Stimulated activated naive CD4-positive, alpha-beta T cell (primary cell): ENCODE measurements at places on chromosomes 3 and 15.

- DNase-seq: no peak
These were observed 24.8 kb upstream of the RBP1 start for GRCh38 chr3:139564294-139564861.

- no peak for DNase-seq
These were observed 49.1 kb downstream of the CMTM7 start for GRCh38 chr3:32440611-32441350.

GRCh38 chr3:131361464-131362421 is 19.8 kb upstream of the NUDT16 start:
- DNase-seq: no peak

DNA sequence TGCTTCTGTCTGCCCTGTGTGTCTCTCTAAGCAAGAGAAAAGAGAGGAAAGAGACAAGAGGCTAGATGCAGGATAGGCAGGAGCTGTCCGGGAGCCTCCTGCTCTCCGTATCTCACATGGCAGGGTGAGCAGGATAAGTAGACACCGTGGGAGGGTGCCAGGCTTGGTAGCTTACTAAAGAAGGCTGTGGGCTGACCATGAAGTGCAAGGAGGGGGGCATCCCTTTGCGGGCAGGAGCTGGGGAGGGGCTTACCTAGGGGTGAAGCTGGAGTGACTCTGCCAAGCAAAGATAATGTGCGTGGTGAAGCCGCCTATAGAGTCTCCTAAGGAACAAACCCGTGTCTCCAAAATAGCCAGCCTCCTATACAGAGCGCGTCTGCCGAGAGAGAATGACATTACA is 33.7 kb upstream of the TMC3 start:
- no peak for DNase-seq

DNA sequence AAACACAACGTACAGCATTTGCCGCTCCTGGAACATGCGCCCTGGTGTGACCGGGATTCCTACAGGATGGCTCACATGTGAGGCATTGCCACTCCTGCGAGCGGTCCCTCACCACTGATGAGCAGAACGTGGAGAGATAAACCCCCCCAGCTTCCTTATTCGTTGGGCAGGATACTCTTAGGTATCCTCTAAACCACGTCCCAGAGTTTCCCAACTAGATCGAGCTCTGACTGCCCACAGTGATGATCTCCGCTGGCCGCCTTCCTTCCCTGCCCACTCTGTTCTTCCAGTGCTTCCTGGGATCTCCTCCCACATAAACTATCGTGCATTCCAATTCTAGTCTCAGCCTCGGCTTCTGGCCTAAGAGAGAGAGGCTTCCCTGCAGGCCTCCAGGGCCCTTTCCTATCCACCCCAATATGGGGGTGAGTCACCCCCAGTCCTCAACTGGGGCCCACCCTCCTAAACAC is 91.8 kb downstream of the TOP2B start:
- no peak for DNase-seq

DNA sequence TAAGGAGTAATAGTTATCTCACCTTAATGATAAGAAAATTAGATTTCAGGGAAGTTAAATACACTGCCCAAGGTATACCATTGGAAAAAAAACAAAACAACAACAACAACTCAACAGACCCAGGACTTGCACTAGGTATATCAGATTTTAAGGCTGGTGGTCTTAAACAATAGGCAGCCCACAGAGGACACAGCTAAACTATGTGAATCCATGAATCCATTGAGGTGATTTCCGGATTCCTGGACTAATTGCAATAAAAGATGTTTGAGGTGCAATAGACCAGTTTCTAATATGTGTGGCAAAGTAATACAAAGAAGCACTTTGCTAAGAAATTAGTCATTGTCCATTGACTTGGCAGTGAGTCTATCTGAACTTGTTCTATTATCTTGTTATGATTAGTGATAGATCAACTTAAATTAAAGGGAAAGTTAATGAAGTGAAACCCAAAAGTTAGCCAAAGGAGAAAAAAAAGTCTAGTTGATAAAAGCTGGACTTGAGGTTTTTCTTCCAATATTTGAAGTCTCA is 60.9 kb upstream of the MAGI1 start:
- DNase-seq: no peak

DNA sequence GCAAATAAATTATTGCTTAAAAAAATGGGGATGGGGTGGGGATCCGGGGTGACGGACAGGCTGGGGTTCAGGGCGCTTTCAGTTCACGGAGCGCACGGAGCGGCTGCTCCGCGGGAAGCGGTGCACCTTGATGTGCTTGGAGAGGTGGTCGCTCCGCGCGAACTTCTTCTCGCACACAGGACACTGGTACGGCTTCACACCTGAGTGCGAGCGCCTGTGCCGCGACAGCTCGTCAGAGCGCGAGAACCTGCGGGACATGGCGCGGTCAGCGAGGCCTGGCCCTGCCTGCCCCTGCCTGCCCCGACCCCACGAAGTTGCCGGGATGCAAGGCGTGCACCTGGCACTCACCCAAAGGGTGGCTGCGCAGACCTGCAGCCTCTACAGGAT is 13.6 kb downstream of the KLF15 start:
- DNase-seq: no peak

GRCh38 chr3:139586420-139587017 is 47.0 kb upstream of the RBP1 start:
- no peak for DNase-seq

DNA sequence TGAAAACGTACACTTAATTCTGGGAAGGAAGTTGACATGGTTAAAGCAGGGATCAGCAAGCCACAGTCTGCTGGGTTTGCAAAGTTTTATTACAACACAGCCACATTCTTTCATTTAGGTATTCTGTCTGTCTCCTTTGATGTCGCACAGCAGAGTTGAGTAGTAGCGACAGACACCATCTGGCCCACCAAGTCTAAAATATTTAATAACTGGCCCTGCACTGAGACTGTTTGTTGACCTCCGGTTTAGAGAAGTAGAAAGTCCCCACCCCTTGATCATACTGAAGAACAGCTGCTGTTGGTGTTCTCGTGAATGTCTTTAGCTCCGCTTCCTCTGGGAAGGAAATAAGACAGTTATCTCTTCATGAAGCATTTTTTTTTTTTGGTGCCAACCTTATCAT is 66.2 kb downstream of the MCTP2 start:
- DNase-seq: no peak

DNA sequence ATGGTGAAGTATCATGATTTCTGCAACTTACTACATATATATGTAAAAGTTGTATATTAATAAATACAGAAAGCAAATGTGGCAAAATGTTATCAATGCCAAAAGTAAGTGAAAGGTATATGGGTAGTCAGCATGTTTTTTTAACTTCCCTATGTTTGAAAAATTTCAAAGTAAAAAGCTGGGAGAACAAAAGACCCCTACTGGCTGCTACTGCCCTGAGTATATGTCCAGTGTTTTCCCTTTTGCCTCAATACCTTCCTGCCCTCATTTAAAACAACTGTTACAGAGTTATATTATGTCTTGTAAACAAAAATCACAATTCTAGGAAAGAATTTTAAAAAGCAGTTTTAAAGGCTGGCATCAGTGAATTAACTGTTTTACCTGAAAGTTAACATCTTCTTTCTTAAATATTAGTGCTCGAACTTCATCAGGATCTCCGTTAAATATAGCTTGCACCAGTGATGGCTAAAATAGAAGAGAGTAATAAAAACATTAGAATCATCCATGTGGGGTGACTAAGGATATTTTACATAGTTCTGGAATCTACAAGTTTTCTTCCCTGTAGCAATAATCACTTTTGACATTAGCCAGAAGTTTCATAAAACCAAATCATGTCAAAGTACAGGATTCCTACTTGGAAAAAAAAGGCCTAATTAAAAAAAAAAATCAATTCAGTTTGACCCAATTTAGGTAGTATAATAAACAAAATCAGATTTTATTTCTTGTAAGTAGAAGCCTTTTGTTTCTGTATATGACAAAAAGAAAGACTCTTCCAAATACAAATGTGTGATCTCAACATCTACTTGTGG is 2.7 kb downstream of the ANKRD28 start:
- no peak for DNase-seq

- DNase-seq: no peak
These were observed 169.3 kb downstream of the GBE1 start for GRCh38 chr3:81592101-81592500.

- no peak for DNase-seq
These were observed 42.2 kb downstream of the RIOX2 start for GRCh38 chr3:97930018-97930417.

GRCh38 chr3:165462636-165463334 is 266.6 kb upstream of the SLITRK3 start:
- no peak for DNase-seq

DNA sequence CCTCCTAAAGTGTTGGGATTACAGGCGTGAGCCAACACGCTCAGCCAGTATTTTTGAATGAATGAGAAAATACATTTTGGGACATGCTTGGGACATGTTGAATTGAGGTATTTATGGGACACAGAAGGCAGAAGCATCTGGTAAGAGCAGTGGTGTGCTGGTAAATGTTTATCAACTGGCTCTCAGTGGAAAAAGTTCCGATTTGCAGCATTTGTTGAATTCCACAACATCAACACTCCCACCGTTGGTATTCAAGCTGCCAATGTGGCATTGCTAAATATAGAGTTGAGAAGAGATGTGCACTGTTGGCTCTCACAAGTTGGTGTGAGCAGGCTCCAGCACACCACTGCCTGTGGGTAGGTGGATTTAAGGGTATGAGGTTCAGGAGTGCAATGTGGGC is 35.8 kb upstream of the LRRFIP2 start:
- DNase-seq: no peak

DNA sequence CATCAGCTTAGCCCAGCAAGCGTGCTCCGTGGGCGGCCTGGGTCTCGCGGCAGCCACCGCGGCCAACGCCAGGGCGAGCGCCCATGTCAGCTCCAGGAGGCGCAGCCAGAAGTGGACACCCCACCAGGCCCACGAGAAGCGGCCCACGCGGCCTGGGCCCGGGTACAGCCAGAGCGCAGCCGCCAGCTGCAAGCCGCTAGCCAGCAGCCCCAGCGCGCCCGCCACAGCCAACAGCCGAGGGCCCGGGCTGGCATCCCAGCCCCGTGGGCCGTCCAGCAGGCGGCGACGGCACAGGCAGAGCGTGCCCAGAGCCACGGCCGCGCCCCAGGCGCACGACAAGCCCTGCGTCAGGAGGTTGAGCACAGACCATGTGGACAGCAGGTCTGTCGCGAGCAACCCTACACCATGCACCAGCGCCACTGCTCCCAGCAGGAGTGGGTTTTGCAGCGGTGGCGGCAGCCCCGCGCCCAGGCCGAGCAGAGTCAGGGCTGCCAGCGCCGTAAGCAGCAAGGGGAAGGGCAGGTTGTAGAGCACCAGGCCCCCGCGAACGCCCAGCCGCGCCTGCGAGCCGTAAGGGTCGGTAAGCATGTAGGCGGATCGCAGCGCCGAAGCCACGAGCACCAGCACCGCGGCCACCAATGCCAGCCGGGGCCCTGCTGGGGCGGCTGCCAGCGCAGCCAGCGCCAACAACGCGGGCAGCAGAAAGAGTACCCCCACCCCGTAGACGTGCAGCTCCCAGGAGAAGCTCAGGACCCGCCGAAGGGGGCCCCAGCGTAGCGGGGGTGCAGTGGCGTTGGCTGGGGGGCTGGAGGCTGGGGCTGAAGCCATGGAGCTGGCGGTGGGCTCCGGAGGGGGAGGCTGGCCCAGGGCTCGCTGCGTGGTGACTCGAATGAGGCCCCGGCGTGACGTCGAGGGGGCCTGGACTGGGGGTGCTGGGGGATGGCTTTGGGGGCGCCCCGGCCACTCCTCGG is 4.9 kb downstream of the PRRT3 start:
- no peak for DNase-seq

- DNase-seq: no peak
These were observed 278.0 kb upstream of the TRIM42 start for GRCh38 chr3:140399871-140400270.

DNA sequence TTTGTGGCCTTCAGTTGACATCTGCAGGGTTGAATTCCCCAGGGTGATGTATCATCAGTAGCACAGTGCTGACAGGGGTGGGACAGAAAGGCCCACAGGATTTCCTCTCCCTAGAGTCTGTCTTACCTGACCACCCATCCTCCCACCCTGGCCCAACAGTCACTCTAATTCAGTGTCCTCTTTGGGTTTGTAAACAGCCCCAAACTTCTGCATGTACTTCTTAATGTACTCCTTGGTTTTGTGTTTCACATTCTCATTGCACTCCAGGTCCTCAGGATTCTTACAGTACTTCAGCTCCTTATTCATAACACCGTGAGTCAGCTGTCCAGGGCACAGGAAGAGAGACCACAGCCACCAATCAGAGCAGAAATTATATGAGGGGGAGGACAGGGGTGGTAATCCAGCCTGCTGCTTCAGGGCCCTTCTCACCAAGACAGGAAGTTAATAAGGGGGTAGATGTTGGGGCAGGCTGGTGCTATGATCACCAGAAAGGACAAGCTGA is 37.5 kb downstream of the NBEAL2 start:
- no peak for DNase-seq

GRCh38 chr3:184784731-184785500 is 27.1 kb upstream of the VPS8 start:
- DNase-seq: no peak

DNA sequence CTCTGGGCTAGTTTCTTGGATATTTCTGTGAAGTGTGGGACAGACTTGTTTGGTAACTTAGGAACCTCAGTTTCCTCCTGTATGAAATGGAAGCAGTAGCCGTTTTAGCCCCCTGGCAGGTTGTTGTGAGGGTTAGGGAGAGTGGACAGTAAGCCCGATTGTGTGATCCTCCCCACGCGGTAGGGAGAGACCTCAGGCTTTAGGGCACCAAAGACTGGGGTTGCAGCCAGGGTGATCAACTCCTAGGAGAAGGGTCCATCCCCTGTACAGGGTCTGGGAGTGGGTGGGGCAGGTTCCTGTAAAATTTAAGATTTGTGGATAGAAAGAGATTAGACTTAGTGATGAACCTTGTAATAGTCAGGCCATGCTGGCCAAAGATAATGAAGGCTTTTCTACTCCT is 120.5 kb downstream of the SMAD6 start:
- no peak for DNase-seq

DNA sequence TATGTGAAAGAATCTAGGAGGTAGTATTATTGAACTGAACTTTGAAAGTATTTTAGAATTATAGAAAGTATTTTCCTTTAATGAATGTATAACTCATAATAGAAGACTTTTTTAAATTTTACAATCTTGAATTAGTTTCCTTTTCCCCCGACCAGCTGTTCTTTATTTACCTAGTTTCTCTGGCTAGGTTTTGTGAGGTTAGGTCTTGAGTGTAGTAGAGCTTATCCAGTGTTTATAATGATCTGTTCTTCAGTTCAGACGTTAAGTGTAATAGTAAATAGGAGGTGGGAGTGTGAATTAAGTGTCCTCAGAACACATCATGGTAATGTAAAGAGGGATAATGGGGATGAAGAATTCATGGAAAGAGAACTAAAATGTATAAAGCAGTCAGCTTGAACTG is 93.8 kb downstream of the MYRIP start:
- no peak for DNase-seq
